ENCODE measurements at places on chromosomes 12 and 14.

GRCh38 chr14:101193845-101194372 lies 290.4 kb upstream of the RTL1 start:
- DNase-seq: no peak

DNA sequence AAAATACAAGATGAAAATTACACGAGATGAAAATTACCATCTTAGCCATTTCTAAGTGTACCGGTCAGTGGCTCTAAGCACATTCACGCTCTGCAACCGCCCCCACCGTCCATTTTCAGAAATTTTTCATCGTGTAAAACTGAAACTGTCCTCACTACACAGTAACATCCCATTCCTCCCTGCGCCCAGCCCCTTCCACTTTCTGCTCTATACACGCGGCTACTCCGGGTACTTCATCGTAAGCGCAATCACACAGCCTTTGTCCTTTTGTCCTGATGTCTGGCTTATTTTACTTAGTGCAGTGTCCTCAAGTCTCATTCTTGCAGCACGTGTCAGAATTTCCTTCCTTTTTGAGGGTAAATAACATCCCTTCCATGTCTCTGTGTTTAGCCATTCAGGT lies 3.6 kb upstream of the GPR132 start:
- no peak for DNase-seq

DNA sequence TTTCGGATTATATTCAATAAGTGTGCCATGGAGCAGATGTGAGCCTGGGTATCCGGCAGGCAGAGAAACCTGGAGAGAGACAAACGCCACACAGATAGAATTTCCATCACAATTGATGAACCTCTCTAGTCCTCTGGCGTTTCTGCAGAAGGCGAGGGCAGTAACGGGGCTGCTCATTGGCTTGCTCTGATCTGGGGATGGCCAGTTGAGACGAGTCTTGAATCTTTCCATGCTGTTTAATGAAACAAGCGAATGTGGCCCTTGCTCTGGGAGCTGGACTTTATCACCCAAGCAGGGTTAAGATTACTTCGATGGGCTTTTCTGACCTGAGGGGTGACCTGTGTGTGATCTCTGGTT lies 42.4 kb upstream of the CLMN start:
- no peak for DNase-seq

GRCh38 chr14:74596741-74597450 lies 15.1 kb downstream of the LTBP2 start:
- DNase-seq: no peak

DNA sequence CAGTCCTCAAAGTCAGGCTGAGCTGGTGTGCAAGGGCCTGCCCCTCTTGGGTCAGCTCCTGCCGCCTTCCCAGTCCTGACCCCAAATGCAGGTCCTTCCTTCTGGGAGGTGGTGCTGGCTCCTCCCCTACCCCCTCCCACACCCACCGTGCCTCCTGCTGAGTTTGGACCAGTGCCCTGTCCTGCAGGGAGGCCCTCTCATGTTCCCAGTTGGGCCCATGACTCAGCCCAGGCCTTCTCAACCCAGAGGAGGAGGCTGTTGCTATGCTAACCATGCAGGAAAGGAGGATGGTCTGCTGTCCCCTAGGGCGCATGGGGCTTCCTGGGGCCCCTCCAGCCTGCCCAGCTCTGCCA lies 4.4 kb downstream of the ZBTB42 start:
- DNase-seq: no peak

DNA sequence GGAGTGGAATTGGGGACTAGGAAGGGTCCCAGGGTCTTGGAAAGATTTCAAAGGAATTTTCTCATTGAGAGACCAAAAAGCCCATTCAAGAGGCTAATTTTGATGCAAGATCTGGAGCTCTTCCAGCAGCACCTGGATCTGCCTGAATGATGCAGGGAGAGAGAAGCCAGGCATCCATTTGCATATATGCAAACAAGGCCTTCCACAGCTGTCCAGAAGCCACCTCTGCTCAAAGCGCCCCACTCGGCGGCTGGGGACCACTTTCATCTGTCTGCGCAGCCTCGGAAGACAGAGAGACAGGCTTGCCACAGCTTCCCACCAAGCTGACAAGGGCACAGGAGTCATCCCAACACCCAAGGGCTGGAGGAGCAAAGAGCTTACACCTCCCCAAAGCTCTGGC lies 295.6 kb downstream of the DPF3 start:
- DNase-seq: no peak

- DNase-seq: no peak
Measured at GRCh38 chr12:114405519-114406271, at the start of gene TBX5. TSS of gene TBX5 (minus strand) at chr12:114406144. CDS start at chr12:114403898, 2,246 bp downstream.

- DNase-seq: no peak
Measured at GRCh38 chr12:4119157-4119761, 154.3 kb upstream of the CCND2 start.

DNA sequence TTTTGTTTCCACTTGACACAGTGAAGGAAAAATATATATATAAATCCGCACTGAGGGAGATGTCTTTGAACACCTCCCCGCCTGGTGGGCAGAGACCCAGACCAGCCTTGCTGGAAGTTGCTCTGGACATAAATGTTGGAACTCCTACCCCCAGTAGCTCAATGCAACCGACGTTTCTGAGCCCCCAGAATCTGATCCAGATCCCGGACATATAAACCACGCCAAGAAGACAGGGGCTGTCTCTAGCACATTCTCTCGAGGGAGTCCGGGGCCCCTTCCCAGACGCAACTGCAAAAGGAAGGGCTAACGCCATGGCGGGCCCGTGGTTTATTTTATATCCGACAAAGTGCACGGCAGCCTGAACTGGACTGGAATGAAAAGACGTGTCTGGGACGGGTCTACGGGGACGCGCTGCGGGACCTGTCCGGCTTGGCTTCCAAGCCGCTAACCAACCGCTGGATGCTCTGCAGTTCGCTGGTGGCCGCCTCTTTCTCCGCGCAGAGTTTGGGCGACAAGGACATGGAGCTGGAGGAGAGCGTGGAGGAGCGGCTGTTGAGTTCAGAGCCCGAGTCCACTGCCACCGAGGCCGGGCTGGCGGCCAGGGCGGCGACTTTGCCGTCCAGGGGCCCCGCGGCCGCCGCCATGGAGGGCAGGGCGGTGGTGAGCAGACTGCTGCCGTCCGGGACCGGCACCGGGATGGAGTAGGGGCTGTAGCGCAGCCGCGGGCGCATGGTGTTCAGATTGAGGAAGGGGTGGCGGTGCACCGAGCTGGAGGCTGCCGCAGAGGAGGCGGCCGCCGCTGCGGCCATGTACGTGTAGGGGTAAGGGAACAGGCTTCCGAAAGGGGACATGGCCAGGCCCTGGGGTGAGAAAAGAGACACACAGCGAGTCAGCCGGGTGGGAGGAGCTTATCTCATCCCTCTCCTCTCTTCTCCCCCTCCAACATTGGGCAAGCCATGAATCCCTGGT lies 12.2 kb downstream of the TBX3 start:
- DNase-seq: no peak

- no peak for DNase-seq
Measured at GRCh38 chr14:100740196-100740825, 13.6 kb downstream of the DLK1 start.

DNA sequence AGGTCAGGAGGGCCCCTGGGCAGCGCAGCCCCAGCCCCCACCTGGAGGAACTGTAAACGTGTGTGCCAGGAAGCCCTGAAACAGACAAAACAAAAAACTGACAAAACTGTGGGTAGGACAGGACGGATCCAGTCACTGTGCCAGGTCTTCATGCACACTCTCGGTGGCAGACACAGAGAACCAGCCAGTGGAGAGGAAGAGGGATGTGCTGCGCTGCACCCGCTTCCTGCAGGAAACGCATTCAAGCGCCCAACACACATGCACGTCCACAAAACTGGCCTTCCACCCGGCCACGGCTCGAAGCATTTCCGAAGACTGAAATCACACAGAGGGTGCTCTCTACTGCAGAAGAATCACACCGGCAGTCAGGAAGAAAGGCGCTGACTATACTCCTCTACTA lies 16.9 kb downstream of the BRF1 start:
- DNase-seq: no peak

DNA sequence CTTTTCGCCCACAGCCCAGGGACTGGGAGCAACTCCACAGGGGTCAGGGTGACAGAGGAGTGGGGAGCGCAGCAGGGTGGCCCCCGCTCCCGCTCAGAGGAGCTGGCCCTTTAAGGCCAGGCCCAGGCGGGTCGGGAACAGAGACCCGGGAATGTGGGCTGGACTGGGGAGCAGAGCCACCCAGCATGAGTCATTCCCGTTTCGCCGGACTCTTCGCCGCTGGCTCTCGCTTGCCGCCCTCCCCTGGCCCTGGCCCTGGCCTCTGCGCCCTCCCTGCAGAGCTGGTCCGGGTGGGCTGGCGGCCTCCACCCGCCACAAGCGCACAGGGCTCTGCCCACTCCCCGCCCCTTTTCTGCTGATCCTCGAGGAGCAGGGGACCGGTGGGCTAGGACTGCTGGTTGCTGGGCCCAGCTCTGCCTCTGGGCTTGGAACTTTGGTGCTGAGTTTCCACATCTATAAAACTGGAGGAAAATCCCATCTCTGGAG lies 92.8 kb downstream of the NINJ2 start:
- peak; percentile 54 for DNase-seq

- DNase-seq: no peak
Measured at GRCh38 chr12:68838046-68838886, 30.3 kb downstream of the MDM2 start.

DNA sequence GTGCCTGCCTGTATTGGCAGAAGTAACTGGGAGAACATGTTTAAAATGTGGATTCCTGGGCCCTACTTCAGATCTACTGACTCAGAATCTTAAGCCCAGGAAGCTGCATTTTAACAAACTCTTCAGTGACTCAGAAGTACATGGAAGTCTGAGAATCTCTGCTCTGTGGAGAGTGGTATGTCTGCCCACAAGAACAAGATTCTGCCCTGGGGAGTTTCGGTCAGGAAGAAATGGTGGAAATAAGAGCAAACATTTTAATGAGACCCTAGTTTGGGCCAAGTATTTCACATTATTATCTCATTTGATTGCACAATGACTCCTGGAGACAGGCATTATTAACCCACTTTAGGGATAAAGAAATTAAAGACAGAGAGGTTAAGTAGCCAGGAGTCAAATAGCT lies 8.2 kb downstream of the ALDH1L2 start:
- no peak for DNase-seq

DNA sequence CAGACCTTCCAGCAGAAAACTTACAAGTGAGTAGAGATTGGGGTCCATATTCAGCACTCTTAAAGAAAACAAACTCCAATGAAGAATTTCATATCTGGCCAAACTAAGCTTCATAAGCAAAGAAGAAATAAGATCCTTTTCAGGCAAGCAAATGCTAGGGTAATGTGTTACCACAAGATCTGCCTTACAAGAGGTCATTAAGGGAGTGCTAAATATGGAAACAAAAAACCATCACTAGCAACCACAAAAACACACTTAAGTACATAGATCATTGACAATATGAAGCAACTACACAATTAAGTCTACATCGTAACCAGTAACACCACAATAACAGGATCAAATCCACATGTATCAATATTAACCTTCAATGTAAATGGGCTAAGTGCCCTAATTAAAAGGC lies 47.1 kb upstream of the CLEC14A start:
- DNase-seq: no peak

DNA sequence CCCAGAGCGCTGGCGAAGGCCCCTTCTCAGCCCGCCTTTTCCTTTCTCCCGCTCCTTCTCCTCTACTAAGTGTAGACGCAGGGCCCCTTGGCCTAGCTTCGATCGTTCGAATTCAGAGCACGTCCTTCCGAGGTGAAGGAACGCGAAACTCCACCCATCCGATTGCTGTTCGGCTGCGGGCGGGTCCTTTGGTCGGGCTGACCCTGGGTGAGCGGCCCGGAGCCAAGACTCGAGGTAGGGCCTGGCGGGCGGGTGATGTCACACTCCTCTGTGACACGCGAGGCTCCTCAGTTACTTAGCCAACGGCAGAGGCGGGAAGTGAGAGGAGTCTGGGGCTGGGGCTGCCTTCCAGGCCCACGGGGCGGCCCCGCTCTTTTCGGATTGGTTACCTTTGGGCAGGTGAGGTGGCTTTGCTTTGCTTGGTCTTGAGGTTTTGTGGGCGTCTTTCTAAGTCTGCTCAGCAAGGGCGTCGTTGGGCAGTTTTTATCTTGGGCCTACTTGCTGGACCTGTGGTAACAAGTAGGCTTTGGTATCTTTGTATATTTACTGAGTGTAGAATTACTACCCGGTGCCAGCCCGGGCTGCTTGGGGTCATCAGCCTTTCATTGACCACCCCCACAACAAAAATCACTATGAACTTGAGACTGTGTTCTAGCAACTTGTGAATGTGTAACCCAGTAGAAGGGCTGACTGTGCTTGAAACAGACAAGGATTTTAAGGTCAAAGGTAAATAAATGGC lies 694 bp downstream of the TMBIM6 start:
- DNase-seq: peak; percentile 68

DNA sequence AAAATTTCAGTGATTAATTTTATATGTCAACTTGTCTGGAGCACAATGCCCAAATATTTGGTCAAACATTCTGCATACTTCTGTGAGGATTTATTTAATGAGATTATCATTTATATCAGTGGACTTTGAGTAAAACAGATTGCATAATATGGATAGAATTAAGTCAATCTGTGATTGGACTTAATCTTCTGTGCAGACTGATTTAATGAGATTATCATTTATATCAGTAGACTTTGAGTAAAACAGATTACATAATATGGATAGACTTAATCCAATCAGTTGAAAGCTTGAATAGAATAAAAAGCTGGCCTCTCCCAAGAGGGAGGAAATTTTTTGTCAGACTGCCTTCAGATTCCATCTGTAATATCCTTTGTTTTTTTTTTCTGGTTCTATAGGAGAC lies 1413.2 kb downstream of the LRFN5 start:
- no peak for DNase-seq

- no peak for DNase-seq
Measured at GRCh38 chr14:22598896-22599244, 770 bp downstream of the ABHD4 start.

DNA sequence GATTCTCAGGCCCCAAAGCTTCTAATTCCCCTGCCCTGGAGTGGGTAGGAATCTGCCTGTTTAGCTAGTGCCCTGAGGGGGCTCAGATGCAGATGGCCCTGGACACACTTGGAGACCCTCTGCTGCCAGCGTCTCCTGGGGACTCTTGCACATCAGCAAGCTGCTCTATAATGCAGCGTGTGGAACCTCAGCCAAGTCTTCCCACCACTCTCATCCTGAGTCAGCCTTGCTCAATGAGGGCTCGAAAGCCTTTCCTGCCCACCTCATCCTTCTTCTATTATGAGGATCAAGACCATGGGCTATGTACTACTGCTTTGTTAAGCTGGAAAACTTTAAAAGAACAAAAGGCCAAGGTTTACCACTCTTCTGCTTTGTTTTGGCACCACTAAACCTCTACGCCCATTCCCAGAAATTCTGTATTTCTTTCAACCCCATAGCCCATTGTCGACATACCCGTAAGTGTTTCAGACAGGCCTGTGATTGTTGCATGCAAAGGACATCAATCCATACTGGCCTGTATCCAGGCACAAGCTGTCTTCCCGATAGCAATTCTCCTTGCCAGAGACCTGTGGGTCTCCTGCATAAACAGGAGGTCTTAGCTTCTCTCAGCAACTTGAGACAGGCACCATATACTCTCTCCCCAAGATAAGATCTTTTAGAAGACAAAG lies 246.9 kb downstream of the DPF3 start:
- no peak for DNase-seq

GRCh38 chr14:35915775-35916174 lies 89.6 kb downstream of the BRMS1L start:
- no peak for DNase-seq

GRCh38 chr14:89862856-89863255 lies 91.7 kb downstream of the EFCAB11 start:
- DNase-seq: no peak

- DNase-seq: no peak
Measured at GRCh38 chr12:109962398-109962797, 33.8 kb downstream of the GIT2 start.

GRCh38 chr12:123992118-123992825 lies 19.3 kb downstream of the ZNF664 start:
- DNase-seq: no peak
